ENCODE measurements at places on chromosomes 6 and 20. TPM values are rescaled to one million over a fixed set of nuclear protein-coding genes. Genes with fewer than 3 reads are reported as not detected.

GRCh38 chr6:68333442-68333841 is 301.6 kb upstream of the ADGRB3 start:
- no peak overlapping the region for H3K4me3 ChIP-seq
- H3K36me3 ChIP-seq = no peaks in the 10 kb centered on the region
- no peak overlapping the region for H3K27ac ChIP-seq

OR12D3 gene
- total RNA-seq = not detected

DNA sequence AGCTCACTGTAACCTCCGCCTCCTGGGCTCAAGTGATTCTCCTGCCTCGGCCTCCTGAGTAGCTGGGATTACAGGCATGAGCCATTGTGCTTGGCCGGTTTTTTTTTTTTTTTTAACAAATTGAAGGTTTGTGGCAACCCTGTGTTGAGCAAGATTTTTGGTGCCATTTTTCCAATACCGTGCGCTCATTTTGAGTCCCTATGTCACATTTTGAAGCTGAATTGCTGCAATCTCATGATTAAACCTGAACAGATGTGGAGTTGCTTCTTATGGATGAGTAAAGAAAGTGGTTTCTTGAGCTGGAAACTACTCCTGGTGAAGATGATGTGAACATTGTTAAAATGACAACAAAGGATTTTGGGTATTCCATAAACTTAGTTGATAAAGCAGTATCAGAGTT is 16.6 kb downstream of the SASH1 start:
- peaks cover 10% of the 10 kb centered on the region for H3K4me1 ChIP-seq
- no peak overlapping the region for H3K4me3 ChIP-seq
- DNase-seq = no peak
- H3K27me3 ChIP-seq = no peaks in the 10 kb centered on the region

- H3K27me3 ChIP-seq = no peaks in the 10 kb centered on the region
- H3K27ac ChIP-seq = no peak overlapping the region
- no peak overlapping the region for H3K4me3 ChIP-seq
- H3K4me1 ChIP-seq = no peaks in the 10 kb centered on the region
- H3K36me3 ChIP-seq = no peaks in the 10 kb centered on the region
Measured at GRCh38 chr20:61230-61629, 26.2 kb upstream of the DEFB125 start.

DNA sequence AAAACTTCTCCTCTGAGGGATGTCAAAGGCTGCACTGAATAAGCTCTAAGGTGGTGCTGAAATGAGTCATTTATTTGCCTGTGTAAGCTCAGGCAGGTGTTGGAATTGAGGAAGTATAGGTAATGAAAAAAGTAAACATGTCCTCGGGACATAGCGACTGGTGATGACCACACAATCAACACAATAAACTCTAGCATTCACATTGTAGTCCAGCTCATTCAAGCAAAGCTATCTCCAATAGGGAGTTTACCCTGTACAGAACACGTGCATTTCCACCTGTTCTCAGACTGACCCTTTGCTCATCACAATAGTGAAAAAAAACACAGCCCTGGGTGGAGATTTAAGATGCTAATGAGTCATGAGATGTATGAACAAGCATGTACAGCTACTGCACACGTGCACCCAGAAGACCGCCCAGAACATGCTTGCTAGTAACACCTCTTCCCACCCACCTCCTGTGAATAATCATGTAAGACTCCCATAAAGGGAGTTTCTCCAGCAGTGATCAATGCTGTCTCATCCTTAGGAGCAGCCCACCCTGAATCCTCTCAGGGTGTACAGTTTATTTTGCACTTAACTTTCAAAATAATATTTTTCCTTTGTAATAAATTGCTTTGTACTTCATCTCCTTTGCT is 33.0 kb upstream of the POU5F1 start:
- DNase-seq = no peak
- no peaks in the 10 kb centered on the region for H3K27me3 ChIP-seq
- H3K27ac ChIP-seq = peak overlapping the region; percentile 73
- peaks cover 28% of the 10 kb centered on the region for H3K4me1 ChIP-seq
- H3K36me3 ChIP-seq = no peaks in the 10 kb centered on the region
- peak overlapping the region; percentile 70 for H3K4me3 ChIP-seq

FOXQ1 gene
- total RNA-seq = not detected

DNA sequence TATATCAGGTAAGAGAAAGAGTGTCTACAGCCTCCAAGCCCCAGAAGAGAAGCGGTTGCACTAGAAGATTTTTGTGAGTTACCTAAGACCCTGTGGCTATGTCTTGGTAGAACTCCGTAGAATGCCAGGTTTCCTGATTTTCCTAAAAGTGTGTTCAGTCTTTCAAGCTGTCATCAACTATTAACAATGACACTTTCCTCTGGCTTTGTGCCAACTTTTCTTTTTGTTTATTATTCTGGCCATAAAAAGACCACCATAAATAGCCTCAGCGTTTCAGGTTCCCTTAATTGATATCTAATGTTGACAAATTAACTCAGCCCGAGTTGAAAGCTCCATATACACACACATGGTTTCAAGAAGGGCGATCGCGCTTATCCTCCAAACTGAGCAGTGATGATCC is 1.2 kb downstream of the PAK5 start:
- H3K27me3 ChIP-seq = no peaks in the 10 kb centered on the region
- H3K4me3 ChIP-seq = peak overlapping the region; percentile 68
- no peaks in the 10 kb centered on the region for H3K36me3 ChIP-seq
- H3K4me1 ChIP-seq = no peaks in the 10 kb centered on the region
- DNase-seq = no peak
- no peak overlapping the region for H3K27ac ChIP-seq

GRCh38 chr6:71038711-71039344 is 82.0 kb upstream of the B3GAT2 start:
- H3K36me3 ChIP-seq = no peaks in the 10 kb centered on the region
- H3K27ac ChIP-seq = no peak overlapping the region
- no peaks in the 10 kb centered on the region for H3K4me1 ChIP-seq
- DNase-seq = no peak

GRCh38 chr20:53786071-53786444 is 192.4 kb upstream of the ZNF217 start:
- no peaks in the 10 kb centered on the region for H3K4me1 ChIP-seq
- H3K27me3 ChIP-seq = no peaks in the 10 kb centered on the region
- H3K36me3 ChIP-seq = no peaks in the 10 kb centered on the region
- no peak overlapping the region for H3K4me3 ChIP-seq

GRCh38 chr6:470901-471448 is 79.4 kb downstream of the IRF4 start:
- no peaks in the 10 kb centered on the region for H3K4me1 ChIP-seq
- H3K27me3 ChIP-seq = no peaks in the 10 kb centered on the region
- no peaks in the 10 kb centered on the region for H3K36me3 ChIP-seq
- H3K4me3 ChIP-seq = no peak overlapping the region

LY6G6F gene
- not detected for total RNA-seq

PRRT1 gene
- 3.8 TPM for total RNA-seq

DNA sequence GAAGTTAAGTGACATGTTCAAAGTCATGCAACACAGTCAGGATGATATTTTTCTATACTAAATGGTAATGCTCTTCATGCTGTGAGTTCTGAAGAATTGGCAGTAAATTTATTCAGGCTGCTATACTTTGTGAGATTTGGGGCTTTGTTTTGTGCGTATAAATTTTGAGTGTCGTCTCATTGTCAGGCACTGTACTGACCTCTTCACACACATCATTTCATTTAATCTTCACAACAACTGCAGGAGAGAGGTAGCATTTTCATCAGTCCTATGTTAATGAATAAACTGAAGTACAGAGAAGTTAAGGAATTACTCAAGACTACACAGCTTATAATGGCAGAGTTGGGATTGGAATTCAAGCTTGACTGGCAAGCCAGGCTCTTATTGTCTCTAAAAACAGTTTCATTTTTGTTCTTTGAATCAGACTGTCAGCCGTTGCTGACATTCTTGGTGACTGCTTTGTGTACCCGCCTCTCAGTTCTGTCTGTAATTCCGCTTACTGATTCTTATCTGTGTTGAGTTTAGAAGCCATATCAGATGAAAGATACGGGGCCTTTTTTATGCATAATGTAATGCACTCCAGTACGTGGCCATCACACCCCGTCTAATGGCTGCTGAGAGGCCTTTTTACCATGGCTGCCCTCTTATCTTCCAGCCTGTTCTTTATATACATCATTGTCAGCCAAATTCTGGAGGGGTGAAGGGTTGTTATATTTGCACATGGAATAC is 274.9 kb downstream of the UTRN start:
- H3K27me3 ChIP-seq = no peaks in the 10 kb centered on the region
- peaks cover 6% of the 10 kb centered on the region for H3K36me3 ChIP-seq
- peaks cover 5% of the 10 kb centered on the region for H3K4me1 ChIP-seq
- peak overlapping the region; percentile 23 for H3K4me3 ChIP-seq
- no peak for DNase-seq

GRCh38 chr6:35206346-35206745 is 7.4 kb upstream of the SCUBE3 start:
- H3K27me3 ChIP-seq = no peaks in the 10 kb centered on the region
- no peaks in the 10 kb centered on the region for H3K4me1 ChIP-seq
- no peak overlapping the region for H3K4me3 ChIP-seq
- no peak for DNase-seq

WFDC2 gene
- total RNA-seq = not detected

TRMT11 gene
- 54.0 TPM for total RNA-seq

DNA sequence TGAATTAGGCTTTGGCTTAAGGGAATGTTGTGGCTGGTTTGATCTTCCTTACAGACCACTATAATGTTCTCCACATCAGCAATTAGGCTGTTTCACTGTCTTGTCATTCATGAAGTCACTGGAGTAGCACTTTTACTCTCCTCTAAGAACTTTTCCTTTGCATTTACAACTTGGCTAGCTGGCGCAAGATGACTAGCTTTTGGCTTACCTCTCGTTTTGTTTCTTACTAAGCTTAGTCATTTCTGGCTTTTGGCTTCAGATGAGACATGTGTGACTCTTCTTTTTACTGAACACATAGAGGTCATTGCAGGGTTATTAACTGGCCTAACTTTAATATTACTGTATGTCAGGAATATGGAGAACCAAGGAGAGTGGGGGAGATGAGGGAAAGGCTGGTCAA is 143.2 kb downstream of the PTCHD4 start:
- DNase-seq = no peak
- H3K36me3 ChIP-seq = no peaks in the 10 kb centered on the region
- H3K4me3 ChIP-seq = no peak overlapping the region
- no peaks in the 10 kb centered on the region for H3K4me1 ChIP-seq
- H3K27me3 ChIP-seq = no peaks in the 10 kb centered on the region

CALHM4 gene
- total RNA-seq = not detected

MUC22 gene
- not detected for total RNA-seq

DNA sequence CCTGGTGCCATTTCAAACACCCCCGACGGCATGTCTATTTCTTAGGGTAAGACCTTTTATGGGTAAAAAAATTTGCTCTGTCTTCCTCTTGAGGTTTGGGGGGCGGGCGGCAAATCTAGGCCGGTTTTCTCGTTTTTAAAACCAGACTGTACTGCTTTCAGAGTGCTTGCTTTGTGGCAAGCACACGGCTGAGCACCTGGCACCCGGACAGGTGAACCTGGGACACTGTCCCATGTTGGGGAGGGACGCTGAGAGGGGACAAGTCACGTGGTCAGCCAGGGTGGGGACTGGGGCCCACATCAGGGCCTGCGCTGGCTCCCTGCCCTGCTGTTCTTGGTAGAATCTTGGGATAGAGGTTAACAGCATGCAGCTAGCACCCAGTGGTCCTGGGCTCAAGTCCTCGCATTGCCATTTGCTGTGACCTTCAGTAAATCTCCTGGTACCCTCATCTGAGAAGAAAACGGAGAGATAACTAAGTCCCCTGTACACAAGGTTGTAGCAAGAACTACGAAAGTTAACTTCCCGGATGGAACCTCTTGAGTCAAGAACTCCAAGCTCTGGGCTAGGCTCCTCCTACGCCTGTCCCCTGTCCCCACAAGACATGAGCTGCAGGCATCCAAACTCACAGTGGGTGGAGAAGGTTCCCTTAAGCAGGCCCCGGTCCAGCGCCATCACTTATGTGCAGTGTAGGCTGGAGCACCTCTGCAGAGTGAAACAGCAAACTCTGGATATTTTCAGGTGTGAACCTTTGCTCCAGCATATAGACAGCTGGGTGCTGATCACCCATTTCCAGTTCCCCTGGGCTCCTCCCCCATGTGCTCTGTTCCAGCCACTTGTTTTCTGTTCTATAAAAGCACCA is 41.7 kb downstream of the PMEPA1 start:
- H3K27ac ChIP-seq = peak overlapping the region; percentile 66
- H3K4me3 ChIP-seq = no peak overlapping the region
- H3K36me3 ChIP-seq = no peaks in the 10 kb centered on the region
- no peaks in the 10 kb centered on the region for H3K27me3 ChIP-seq

GRCh38 chr6:151148111-151148510 is 91.7 kb upstream of the AKAP12 start:
- H3K27ac ChIP-seq = no peak overlapping the region
- H3K4me3 ChIP-seq = no peak overlapping the region
- no peaks in the 10 kb centered on the region for H3K27me3 ChIP-seq
- H3K36me3 ChIP-seq = no peaks in the 10 kb centered on the region

LPIN3 gene
- 29.6 TPM for total RNA-seq

DNA sequence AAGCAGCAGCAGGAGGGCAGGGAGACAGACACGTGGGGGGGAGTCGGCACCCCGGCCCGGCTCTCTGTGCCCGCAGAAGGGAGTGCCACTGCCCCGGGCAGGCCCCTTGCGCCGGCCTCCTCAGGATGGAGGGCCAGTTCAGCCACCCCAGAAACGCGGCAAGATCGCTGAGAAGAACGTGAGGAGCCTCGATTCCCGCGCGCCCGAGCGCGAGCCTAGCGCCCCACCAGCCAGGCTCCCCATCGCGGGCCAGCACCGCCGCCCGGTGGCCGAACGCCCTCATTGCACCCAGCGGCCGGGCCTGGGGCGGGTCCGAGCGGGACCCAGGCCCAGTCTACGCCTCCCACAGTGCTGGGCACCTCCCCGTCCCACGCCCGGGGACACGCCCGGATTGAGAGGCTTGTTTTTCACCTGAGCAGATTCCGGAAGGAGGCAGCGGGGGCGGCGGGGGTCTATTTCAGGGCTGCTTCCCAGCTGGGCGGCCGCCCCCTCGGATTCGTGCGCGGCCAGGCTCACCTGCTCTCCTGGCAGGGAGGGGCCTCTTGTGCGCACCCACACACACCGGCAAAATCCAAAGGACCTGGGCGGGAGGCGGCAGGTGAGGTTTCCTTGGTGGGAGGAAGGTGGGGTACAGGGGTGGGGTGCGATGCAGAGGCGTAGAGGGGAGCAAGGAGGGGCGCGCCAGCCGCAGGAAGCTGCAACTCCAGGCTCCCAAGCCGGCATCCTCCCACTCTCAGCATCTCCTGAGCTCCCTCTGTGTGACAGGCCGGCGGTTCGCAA is 9.0 kb upstream of the GRM4 start:
- H3K4me3 ChIP-seq = peak overlapping the region; percentile 54
- no peaks in the 10 kb centered on the region for H3K36me3 ChIP-seq
- DNase-seq = no peak

GRCh38 chr6:110475066-110475653 is 1.3 kb downstream of the SLC22A16 start:
- no peaks in the 10 kb centered on the region for H3K4me1 ChIP-seq
- no peak overlapping the region for H3K27ac ChIP-seq
- no peak for DNase-seq
- H3K27me3 ChIP-seq = no peaks in the 10 kb centered on the region
- peak overlapping the region; percentile 64 for H3K4me3 ChIP-seq

ADAM33 gene
- total RNA-seq = 177 TPM
